HT1080 (cell line): ENCODE measurements at places on chromosomes 13 and 19.

- DNase-seq: no peak
Observed at GRCh38 chr19:57078802-57079201, 41.0 kb upstream of the USP29 start.

GRCh38 chr19:48510421-48511268, 990 bp downstream of the LMTK3 start:
- DNase-seq: peak; percentile 36

- no peak for DNase-seq
Observed at GRCh38 chr19:5641171-5641570, 18.3 kb downstream of the SAFB start.

GRCh38 chr19:8252922-8253589, 43.9 kb downstream of the CERS4 start:
- DNase-seq: peak; percentile 69
